Activated T-helper 1 cell treated with Interleukin-2 at 50 U/mL for 16 hours (primary cell): ENCODE measurements at places on chromosomes 12 and 14.

- no peak for DNase-seq
Observed at GRCh38 chr12:128727461-128727860, 96.3 kb downstream of the SLC15A4 start.

DNA sequence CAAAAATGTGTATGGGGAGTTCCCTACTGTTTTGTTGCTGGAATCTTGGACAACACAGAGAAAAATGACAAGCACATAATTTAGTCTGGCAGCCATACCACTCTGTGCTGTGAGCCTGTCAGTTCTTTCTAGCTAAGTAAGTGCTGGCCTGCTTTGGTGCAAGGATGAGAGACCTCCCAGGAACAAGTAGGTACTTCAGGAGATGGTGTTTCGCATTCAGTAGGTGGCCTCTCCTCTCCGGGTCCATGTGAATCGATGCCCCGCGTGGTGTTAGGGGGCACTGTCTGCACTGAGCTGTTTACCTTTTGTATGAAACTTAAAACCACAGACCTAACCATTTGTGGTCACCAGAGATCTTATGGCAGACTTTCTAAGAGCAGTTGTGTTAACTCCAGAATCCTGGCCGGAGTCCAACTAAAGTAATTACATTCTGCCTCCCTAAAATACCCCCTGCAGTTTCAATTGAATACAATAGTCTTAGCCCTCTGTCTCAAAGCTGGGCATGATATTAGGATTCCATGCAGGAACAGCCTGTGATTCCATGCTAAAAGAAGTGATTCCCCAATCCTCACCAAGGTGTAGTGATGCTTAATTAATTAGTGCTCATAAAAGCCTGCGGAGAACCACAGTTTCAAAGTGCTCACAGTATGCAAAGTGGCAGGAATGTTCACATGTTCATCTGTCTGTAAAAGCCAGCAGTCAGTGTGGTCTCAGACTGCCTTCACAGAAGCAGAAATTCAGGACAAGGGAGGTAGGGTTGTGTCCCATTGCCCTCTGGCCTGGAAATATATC is 64.2 kb downstream of the LLPH start:
- no peak for DNase-seq

- no peak for DNase-seq
Observed at GRCh38 chr14:70052990-70053389, 135.8 kb downstream of the SLC8A3 start.

DNA sequence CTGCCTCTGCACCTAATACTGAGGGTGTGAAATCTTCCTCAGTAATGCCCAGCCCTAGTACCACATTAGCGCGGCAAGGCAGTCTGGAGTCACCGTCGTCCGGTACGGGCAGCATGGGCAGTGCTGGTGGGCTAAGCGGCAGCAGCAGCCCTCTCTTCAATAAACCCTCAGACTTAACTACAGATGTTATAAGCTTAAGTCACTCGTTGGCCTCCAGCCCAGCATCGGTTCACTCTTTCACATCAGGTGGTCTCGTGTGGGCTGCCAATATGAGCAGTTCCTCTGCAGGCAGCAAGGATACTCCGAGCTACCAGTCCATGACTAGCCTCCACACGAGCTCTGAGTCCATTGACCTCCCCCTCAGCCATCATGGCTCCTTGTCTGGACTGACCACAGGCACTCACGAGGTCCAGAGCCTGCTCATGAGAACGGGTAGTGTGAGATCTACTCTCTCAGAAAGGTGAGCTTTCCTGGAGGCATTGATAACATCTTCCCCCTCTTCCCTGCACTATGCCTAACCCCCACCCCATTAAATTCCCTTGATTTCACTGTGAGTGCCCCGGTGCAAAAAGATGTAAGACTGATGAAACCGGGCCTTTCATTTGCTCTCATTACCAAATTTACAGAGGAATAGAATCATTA is 291.4 kb downstream of the NAV3 start:
- no peak for DNase-seq

GRCh38 chr12:27733052-27733656 is 22.5 kb downstream of the MRPS35 start:
- no peak for DNase-seq

- no peak for DNase-seq
Observed at GRCh38 chr14:58777541-58777979, 139.8 kb downstream of the DACT1 start.

- DNase-seq, result no peak
Observed at GRCh38 chr14:104689881-104690711, 678 bp downstream of the INF2 start.

- no peak for DNase-seq
Observed at GRCh38 chr12:47980779-47981495, 17.5 kb downstream of the TMEM106C start.

GRCh38 chr14:97021571-97022168 is 224.5 kb downstream of the VRK1 start:
- DNase-seq, result no peak

GRCh38 chr14:72756967-72757366 is 136.9 kb downstream of the DPF3 start:
- DNase-seq, result no peak

GRCh38 chr12:123621101-123621500 is 12.4 kb downstream of the EIF2B1 start:
- DNase-seq, result no peak

- DNase-seq, result no peak
Observed at GRCh38 chr14:69357544-69358200, 40.4 kb downstream of the ERH start.

DNA sequence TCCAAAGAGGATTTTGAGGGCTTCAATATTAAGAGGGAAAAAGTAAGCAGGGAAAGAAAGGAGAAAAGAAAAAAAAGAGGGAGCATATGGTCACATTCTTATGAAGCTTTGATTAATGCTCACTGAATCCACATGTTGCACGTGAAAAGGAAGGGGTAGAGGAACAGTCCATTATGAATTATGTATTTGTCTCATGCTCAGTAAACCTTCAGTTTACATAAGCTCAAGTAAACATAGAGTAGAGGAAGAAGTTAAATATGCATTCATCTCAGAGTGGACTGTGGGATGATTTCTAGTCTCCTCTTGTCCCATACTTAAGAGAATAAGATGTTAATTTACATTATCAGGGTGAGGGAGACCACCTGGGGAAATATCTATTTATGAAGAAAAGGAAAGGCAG is 334.5 kb downstream of the IPO8 start:
- no peak for DNase-seq

- DNase-seq, result no peak
Observed at GRCh38 chr12:80211671-80212070, 112.3 kb downstream of the OTOGL start.

DNA sequence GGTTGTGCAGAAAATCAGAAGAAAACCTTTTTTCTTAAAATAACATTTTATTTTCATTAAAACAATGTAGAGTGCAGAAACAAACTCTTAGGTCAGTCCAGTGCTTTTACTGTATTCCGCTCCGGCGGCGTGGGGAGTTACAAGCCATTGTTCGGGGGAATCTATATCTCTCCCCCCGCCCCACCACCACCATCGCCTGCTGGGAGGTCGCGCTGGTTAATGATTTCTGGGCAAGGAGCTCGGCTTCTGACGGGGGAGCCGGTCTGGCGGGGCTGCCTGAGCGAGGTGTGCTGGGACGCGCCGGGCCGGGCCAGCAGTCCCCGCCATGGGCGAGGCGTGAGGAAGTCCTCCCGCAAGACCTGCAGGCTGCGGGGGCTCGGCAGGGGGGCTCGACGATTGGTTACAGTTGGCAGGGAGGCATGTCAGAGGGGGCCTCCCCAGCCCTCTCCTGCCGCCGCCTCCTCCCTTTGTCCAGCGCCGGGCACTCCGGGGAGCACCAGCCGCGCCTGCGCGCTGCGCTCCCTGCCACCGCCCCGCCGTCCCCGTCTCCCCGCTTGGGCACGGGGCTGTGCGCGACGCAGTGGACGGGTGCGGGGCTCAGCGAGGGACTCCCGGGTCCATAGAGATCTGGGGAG is 1.0 kb upstream of the DUSP6 start:
- DNase-seq, result no peak

GRCh38 chr14:68243450-68244010 is 424.0 kb downstream of the RAD51B start:
- no peak for DNase-seq

DNA sequence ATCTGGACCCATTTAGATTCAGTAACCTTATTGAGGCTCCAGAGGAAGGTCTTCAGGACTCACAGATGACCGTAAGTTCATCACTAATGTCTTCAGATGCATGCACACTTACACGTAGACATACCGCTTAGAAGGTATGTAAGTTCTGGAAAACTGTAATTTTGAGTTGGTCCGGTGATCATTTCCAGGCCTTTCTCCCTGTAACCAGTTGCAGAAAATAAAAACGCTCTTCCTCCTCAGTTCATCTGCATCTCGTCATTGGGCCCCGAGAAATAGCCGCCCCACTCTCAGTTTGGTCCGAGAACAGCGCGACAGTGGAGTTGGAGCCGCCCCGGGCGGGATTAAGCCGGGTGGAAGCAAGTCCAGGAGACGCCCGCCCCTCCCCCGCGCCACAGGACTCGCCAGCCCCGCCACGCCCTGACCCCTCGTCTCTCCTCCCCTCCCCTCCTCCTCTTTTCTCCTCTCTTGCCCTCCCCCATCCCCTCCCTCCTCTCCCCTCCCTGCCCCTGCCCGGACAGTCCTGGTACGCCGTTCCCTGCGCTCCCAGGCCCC is 83.7 kb downstream of the TNFAIP2 start:
- no peak for DNase-seq

DNA sequence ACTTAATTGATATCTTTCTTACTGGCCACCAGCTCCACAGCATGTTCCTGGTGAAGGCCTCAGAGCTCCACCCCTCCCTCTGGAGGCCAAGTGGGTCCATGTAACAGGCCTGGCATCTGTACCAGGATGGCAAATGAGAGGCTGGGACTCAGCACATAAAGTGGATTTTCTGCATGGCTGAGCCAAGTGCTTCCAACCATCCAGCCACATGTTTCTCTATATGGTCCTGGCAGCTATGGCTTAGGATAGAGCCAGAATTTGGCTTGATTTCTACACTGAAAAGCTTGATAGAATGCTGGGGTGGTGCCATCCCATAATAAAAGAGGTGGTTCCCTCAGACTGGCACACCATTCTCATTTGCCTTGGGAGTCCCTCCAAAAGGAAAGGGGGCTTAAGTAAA is 94.1 kb downstream of the PAX9 start:
- DNase-seq, result no peak

GRCh38 chr14:64974563-64974962 is 2.4 kb upstream of the RAB15 start:
- DNase-seq, result no peak

DNA sequence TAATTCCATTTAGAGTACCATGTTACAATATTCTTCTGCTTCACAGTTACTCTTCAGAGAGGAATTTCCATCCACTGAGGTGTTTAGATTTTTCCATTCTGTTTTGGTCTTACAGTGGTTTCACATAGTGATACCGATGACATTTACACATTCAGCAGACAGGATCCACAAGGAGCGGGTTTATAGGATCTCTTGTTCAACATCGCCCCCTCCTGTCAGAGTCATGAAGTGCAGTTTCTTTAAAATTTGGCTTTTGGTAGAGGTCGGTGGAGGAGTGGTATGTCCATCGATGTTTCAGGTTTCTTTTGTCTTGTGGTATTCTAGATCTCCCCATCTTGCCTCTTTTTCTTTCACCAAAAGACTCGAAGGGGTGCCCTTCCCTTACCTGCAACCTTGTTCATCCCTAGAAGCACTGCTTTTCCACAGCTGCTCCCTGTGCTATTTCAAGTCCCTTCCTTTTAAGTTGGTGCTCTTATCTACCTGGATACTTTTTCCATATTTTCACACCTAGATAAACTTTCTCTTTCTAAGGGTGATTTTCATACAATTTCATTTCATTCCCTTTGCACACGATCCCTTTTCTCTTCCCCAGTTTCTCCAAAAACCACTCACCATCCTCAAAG is 181.3 kb downstream of the ITPR2 start:
- no peak for DNase-seq

DNA sequence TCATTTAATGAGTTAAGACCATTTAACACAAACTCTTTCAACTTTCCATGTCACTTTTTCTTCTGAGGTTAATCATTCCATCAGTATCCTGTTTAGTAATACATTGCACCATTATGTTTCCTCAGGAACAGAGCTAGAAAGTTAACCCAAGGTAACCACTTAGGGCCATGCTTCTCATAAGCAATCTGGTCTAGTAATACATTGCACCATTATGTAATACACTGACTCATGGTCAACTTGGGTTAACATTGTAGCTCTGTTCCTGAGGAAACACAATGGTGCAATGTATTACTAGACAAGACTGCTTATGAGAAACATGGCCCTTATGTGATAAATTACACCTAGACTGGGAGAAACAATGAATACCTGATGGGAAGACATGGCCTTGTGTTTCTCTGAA is 21.7 kb downstream of the ERH start:
- DNase-seq, result no peak

DNA sequence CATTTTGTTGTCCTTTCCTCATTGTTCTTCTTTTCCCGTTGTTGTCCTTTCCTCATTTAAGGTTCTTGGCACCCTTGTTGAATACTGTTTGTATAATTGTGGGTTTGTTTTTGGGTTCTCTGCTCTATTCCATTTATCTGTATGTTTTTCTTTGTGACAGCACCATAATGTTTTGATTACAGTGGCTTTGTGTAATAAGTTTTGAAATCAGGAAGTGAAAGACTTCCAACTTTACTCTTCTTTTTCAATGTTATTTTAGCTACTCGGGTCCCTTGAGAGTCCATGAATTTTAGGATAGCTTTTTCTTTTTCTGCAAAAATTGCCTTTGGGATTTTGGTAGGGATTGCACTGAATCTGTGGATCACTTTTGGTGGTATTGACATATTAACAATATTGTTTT is 28.1 kb downstream of the ETNK1 start:
- DNase-seq, result no peak

- no peak for DNase-seq
Observed at GRCh38 chr12:61871485-61871810, 388.8 kb upstream of the USP15 start.

- DNase-seq, result no peak
Observed at GRCh38 chr12:1474574-1475153, 119.7 kb downstream of the FBXL14 start.

- DNase-seq, result no peak
Observed at GRCh38 chr12:12616512-12617310, 5.0 kb downstream of the CREBL2 start.

DNA sequence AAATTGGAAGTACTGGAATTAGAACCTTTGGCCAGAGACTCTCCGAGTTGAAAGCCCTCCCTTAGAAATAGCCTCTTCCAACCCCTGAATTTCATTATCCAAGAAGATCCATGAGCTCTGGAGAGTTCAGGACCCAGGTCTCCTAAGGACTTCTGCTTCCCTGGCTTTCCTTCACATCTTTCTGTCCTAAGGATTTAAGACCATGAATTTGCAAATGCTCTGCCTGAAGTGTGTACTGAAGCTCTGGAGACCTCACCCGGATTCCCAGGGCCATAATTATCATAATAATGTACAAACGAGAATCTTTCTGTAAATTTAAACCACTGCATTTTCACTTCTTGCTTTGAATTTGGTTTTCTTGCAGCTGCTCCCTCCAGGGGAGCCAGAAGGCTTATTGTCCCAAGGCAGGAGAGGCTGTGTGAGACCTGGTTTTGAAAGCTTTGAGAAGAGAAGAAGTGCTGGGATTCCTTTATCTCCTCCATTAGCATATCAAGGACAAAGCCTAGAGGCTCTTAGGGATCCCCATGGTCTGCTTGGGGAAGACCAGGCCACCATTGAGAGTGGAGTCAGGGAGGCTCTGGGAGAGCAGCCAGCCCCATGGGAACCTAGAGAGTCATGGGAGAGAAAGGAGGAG is 41.1 kb downstream of the GLRX5 start:
- no peak for DNase-seq

- no peak for DNase-seq
Observed at GRCh38 chr14:29321646-29322045, 555.1 kb downstream of the FOXG1 start.

- DNase-seq, result no peak
Observed at GRCh38 chr12:7749442-7749841, 2.3 kb upstream of the CLEC4C start.

GRCh38 chr12:77058740-77059139 is 6.6 kb downstream of the E2F7 start:
- DNase-seq, result no peak
